ENCODE measurements at places on chromosomes 11 and 22. TPM values are rescaled to one million over a fixed set of nuclear protein-coding genes. Genes with fewer than 3 reads are reported as not detected.

TMEM126B gene
- total RNA-seq: 19.3 TPM

CECR2 gene
- 5.8 TPM for total RNA-seq

IL18 gene
- 43.3 TPM for total RNA-seq

C11orf16 gene
- total RNA-seq: 6.1 TPM

CARD10 gene
- total RNA-seq: 11.4 TPM

MS4A12 gene
- not detected for total RNA-seq

MS4A7 gene
- total RNA-seq: 192 TPM

C11orf52 gene
- 12.2 TPM for total RNA-seq

ADAMTS15 gene
- total RNA-seq: 23.0 TPM

MUC5AC gene
- under 0.01 TPM for total RNA-seq

PRG3 gene
- not detected for total RNA-seq

TSPAN32 gene
- total RNA-seq: 3.2 TPM

APLNR gene
- total RNA-seq: 5.7 TPM

E2F8 gene
- total RNA-seq: 1.0 TPM

OR52I1 gene
- not detected for total RNA-seq

OR2D3 gene
- not detected for total RNA-seq

CCDC87 gene
- 0.22 TPM for total RNA-seq

PIWIL4 gene
- total RNA-seq: 1.5 TPM

CHRNA10 gene
- total RNA-seq: 2.3 TPM

RPS6KA4 gene
- total RNA-seq: 16.3 TPM

FOSL1 gene
- 1.8 TPM for total RNA-seq

SF3B2 gene
- total RNA-seq: 142 TPM

CBLIF gene
- total RNA-seq: not detected

VSIG10L2 gene
- total RNA-seq: not detected

B4GALNT4 gene
- not detected for total RNA-seq

FXYD2 gene
- total RNA-seq: 0.15 TPM

OR5I1 gene
- total RNA-seq: not detected

POU2AF2 gene
- total RNA-seq: not detected

TMEM134 gene
- 102 TPM for total RNA-seq

OR52H1 gene
- total RNA-seq: 0.24 TPM

SCGB1D2 gene
- total RNA-seq: not detected

NRXN2 gene
- total RNA-seq: not detected

NELL1 gene
- not detected for total RNA-seq

CCS gene
- total RNA-seq: 32.8 TPM

GNG3 gene
- not detected for total RNA-seq

ANO1 gene
- total RNA-seq: 7.6 TPM

SAA4 gene
- 0.72 TPM for total RNA-seq

PARVG gene
- 163 TPM for total RNA-seq

OR51B2 gene
- not detected for total RNA-seq

PRR33 gene
- not detected for total RNA-seq

PNPLA3 gene
- total RNA-seq: 6.3 TPM

OR2AT4 gene
- total RNA-seq: not detected

OR51E2 gene
- total RNA-seq: not detected

ELMOD1 gene
- 0.15 TPM for total RNA-seq

Measured in upper lobe of left lung (tissue), 6 donors.